ENCODE measurements at places on chromosomes 3 and 15. TPM values are rescaled to one million over a fixed set of nuclear protein-coding genes. Genes with fewer than 3 reads are reported as not detected.

BFSP2 gene
- total RNA-seq: not detected

SLC22A13 gene
- total RNA-seq: 0.47 TPM

RETNLB gene
- total RNA-seq: not detected

DNA sequence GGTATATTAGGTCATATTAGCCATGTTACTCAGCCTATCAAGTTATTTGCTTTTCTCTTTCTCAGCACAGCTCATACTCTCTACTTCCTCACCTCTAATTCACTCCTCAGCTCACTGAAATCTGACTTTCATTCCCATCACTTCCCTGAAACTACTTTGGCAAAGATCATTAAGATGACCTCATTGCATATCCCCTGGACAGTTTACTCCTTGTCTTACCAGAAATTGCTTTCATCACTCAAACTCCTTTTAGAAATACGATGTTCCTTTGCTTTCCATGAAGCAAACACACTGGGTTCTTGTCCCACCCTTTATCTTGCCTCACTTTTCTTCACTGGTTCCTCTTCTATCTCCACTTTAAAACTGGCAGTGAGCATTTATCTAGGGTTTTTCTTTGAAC is 354.4 kb downstream of the TUSC7 start:
- DNase-seq: no peak

GRCh38 chr15:74891469-74891868 is 1.6 kb downstream of the MPI start:
- DNase-seq: no peak

GRCh38 chr3:15889936-15890335 is 92.2 kb upstream of the ANKRD28 start:
- no peak for DNase-seq

GRCh38 chr15:97868981-97869380 is 91.5 kb upstream of the ARRDC4 start:
- no peak for DNase-seq

DNA sequence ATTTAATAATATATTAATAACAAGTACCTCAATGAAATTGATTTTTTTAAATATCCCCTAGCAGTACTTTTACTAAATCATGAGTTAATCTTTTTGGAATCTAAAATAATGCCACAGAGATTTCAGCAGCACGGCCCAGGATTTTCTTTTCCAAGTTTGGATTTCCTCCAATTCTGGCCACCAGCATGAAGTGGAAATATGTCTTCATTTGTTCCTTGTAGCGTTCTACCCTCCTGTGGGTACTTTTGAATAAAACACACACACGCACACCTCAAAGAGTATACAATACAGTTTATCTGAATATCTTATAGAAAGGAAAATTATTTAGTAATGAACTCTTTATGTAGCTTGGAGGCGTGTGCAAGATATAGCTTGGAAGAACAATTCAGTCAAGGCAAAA is 125.1 kb upstream of the STT3B start:
- no peak for DNase-seq

Measured in activated CD4-positive, alpha-beta T cell treated with anti-CD3 and anti-CD28 coated beads, Interleukin-2, amount 10 ng/mL, durations not matched to agents 24 days and 14 days (primary cell).